T-helper 22 cell (primary cell): ENCODE measurements at places on chromosomes 2 and 18.

GRCh38 chr2:21452263-21452662, 328.5 kb downstream of the TDRD15 start:
- no peak for DNase-seq

- peak; percentile 57 for DNase-seq
Observed at GRCh38 chr2:68362069-68362468, 3.0 kb upstream of the PLEK start.

DNA sequence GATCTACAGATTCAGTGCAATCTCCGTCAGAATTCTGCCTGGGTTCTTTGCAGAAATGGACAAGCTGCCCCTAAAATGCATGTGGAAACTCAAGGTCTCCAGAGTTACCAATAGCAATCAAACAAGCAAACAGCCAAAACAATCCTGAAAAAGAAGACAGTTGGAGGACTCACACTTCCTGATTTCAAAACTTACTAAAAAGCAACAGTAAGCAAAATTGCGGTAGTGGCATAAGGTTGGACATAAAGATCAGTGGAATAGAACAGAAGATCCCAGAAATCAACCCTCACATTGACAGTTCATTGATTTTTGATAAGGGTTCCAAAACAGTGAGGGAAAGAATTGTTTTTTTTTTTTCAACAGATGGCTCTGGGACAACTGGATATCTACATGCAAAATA, 59.7 kb downstream of the NPPC start:
- no peak for DNase-seq

- no peak for DNase-seq
Observed at GRCh38 chr2:144798034-144798433, 278.1 kb upstream of the ZEB2 start.

GRCh38 chr2:19474128-19474527, 115.7 kb upstream of the OSR1 start:
- peak; percentile 4 for DNase-seq

DNA sequence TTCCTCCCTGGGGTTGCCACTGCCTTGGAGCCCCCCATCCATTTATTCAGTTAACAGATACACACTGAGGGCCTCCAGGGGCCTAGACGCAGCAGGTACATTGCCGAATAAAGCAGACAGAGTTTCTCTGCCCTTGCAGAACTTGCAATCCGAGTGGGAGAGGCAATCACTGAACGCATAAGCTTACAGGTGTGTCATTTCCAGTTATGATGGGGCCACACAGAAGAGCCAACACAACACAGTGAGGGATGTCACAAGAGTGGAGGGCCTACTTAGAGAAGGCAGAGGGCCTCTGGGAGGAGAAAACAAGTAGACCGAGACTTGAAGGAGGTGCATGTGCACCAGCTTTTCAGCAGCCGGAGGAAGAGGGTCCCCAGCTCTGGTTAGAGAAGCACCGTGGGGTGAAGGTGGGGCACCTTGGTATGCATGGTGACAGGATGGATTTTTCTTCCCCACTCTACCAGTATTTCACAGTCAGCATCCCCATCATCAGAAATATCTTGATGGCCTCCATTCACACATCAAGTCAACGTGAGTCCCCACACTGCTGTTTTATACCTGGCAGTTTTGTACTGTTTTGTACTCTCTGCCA, 150.9 kb downstream of the SMAD7 start:
- DNase-seq: no peak

DNA sequence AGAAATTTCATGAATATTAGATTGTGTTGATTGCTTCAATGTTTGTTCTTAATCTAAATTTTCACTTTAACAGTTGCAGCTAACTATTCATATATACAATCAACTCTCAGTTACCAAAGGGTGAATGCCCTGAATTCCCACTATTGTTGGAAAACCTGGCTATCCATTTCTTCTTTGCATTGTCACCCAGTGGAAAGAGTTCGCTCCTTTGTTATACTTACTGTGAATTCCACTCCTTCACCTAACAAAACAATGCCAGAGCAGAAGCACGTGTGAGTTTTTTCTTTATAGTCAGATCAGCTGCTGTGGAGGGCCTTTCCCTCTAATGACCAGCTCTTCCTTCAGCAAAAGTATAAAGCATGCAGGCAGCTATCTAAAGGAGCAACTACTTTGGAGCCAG, 409.2 kb upstream of the NRP2 start:
- no peak for DNase-seq
